Fibroblast of skin of left quadriceps (primary cell): ENCODE measurements at places on chromosomes 16 and 17.

DNA sequence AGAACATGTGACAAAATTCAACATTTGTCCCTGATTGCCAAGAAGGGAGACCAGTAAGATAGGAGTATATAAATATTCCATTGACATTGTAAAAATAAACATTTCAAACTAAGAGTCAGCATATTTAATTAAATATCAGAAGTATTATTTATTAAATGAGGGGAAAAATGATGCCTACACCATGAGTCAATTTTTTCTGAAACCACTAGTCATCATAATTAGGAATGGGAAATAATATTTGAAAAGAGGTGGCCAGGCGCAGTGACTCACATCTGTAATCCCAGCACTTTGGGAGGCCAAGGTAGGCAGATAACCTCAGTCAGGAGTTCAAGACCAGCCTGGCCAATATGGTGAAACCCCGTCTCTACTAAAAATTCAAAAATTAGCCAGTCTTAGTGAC, 2.1 kb downstream of the CMTM1 start:
- no peak for DNase-seq

- no peak for DNase-seq
Observed at GRCh38 chr16:53913920-53914319, 210.0 kb downstream of the FTO start.

DNA sequence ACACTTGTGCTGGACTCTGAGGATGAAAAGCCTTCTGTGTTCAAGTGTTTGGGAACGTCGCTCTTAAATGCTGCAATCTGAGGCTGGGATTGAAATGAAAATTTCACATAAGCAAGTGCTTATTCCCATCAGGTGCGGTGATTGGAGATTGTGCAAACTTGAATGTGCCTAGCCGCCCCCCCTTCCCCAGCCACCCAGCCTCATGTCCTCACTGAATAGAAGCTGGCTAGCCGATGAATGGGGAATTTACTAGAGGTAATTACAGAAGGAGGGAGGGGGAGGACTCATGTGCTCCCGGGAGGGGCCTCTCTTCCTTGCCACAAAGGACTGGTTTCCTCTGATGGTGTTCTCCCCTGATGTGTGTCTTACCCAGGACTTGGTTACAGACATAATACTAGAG, 544.8 kb upstream of the EEF2KMT start:
- no peak for DNase-seq

GRCh38 chr16:66152181-66152580, 214.3 kb upstream of the CDH5 start:
- no peak for DNase-seq

DNA sequence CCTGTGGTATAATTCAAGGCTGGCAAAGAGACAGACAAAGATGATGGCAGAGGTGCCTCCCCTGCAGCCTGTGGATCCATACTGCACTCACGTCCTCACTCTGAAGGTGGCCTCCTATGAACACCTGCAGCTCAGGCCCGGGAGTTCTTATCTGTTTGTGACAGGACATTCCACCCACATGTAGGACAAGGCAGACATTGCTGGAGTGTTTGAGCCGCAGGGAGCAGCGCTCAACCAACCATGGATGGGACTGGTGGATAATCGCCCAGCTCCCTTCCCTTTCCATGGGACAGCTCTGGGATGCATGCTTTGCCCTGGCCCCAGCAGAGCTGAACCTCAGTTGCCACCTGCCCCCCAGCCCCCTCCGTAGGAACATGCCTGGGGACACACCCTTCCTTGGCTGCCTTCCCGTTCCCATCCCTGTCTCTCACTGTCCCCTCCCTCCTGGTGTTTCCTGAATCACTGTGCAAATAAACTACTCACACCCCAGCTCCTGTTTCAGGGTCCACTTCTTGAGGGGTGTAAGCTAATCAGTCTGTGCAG, 22.2 kb downstream of the ITPRIPL2 start:
- no peak for DNase-seq

GRCh38 chr17:64063088-64063487, 42.7 kb upstream of the ICAM2 start:
- DNase-seq: no peak

DNA sequence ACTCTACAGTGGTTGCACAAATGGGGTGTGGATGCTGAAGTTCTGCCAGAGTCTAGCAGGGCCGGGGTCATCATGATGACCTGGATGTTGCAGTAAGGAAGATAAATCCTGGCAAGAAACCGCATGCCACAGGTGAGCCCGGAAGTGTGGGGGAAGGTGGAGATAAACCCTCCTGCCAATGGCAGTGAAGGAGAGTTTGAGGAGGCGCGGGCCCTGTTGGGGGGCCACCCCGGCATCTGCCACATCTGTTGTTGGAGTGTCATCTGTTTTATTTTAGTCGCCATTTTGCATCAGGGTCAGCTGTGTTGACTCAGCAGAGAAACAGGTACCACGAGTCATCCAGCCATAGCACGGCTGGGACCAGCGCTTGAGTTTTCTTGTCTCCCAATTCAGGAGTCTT, 173.8 kb upstream of the CHMP6 start:
- no peak for DNase-seq

GRCh38 chr17:1312261-1312870, 32.9 kb downstream of the TRARG1 start:
- no peak for DNase-seq

DNA sequence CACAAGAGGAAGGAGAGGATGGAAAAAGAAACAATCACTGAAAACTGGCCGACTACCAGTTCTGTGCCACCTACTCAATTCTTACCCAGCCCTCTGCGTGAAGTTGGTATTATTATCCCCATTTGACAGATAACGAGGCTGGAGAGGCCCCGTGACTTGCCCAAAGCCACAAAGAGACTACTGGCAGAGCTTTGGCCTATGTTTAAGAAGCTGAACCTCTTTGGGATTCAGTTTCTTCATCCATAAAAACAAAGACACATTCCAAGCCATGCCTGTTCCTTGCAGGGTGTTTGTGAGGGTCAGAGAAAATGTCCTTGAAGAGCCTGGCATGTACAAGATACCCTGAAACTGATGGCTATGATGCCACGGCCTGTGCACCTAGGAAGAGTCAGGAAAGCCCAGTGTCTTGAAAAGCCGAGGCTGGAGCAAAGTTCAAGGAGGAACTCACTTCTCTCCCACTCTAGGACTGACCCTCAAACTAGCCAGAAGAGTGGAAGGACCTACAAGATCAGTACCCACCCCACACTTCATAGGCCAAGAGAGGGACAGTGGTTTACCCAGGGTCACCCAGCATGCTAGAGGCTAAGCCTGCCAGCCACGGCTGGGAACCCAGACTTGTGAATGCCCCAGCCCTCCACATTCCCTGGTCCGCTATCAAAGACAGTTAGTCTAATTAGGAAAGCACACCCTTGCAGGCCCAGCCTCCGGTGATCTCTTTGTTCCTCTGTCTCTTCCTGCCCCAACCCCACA, 1.6 kb upstream of the ACSF2 start:
- DNase-seq: no peak

- DNase-seq: no peak
Observed at GRCh38 chr16:48676836-48677235, 66.9 kb upstream of the N4BP1 start.

DNA sequence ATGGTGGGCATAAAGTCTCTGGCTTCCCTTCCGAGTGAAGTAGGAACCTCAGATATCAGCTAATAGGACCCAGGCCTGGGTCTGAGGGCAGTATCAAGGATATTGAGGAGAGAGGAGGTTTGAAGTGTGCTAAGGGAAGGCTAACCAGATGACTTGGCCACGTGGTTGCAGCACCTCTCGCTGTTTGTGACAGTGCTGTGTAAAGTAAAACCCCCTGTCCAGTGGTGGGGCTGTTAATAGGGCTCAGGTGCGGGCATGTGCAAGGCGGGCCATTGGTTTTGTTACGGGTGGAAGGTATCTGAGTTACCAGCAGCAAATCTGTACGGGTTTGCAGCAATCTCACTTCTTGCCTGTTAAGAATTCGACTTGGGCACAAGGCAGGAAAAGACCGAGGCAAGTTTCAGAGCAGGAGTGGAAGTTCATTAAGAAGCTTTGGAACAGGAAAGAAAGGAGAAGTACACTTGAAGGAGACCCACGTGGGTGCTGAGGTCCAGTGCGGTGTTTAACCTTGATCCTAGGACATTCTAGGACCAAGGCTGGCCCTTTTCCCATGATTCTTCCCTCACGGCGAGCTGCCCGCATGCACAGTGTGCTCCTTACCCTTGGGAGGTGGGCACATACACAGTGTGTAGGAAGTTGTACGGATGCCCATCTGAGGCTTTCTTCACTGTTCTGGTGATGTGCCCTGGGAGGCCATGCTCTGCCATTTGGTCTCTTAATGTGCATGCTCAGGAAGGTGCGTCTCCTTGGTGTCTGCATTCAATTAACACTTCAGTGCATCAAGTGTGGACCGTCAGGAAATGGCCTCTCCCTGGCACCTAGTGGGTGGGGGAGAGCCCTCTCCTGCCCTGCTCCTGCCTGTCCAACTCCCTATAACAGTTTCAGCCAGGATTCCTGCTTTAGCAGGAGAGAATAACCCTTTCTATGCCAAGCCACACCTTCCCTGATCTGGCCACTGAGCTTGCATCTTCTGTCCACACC, 20.3 kb downstream of the SGF29 start:
- no peak for DNase-seq
